H4 (cell line): ENCODE measurements at places on chromosomes 3 and 15. TPM values are rescaled to one million over a fixed set of nuclear protein-coding genes. Genes with fewer than 3 reads are reported as not detected.
A peak's percentile ranks its signal among the peaks of the same experiment; 100 is the strongest.

DNA sequence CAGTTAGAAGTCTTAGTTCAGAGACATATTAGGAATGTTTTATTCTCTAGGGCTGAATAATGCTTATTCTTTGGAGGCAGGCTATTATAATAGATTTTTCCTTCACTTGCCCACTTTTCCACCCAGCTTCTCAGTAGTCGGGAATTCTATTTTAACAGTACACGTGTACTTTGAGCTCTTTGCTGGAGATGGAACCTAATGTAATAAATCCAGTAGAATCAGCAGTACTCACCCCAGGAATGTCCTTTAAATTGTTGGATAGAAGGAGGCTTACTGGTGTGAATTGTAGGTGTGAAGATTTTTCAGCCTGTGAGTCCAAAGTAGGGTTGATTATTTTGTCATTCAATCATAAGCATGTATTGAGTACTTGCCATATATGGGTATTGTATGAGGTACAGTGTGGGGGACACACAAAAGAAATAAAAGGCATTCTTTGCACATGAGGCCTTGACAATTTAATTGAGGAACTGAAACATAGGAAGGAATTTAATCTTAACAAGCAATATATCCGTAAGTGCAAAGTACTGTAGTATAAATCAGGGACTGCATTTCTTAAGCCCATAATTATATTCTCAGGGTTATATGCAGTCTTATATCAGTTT is 29.5 kb upstream of the MGA start:
- DNase-seq: no peak

GRCh38 chr15:58924327-58924726 is 9.2 kb downstream of the SLTM start:
- DNase-seq: no peak

DNA sequence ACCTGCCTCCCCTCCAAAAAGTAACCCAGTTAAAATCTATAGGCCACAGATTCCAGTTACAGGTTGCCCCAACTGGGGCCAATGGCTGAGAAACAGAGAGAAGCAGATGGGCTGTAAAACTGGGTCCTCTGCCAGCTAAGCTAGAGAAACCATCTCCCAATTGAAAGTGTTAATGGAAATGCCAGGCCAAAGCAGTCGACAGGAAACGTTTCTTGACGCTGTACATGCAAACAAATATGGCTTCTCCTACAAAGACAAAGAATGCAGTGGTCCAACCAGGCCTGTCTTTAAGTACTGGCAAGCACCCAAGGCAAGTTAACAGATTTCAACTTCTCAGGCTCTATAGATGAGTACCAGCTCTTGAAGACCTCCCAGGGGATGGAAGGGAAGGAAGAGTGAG is 71.3 kb downstream of the MAGI1 start:
- no peak for DNase-seq

DNA sequence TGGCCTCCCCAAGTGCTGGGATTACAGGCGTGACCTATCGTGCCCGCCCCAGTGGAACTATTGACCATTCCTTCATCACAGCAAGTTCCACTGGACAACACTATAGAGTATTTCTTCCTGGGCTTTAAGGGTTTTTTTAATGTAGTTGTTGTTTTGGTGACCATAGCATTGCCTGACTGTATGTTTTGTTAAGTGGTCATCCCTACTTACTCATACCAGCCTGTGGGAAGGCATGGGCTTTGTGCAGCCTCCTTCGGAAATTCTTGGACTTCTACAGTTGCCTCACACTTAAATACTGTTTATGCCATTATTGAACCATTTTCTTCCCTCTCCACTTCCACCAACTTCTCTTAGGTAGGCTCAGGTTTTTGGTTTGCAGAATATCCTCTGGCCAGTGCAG is 19.9 kb upstream of the ALPK3 start:
- DNase-seq: no peak

Gene DUOXA2
- not detected in 2 replicates for total RNA-seq

Gene LDHAL6B
- not detected in 2 replicates for total RNA-seq

GRCh38 chr3:159250961-159251360 is 449.1 kb downstream of the MFSD1 start:
- no peak for DNase-seq

GRCh38 chr15:29071232-29071881 is 185.6 kb downstream of the APBA2 start:
- no peak for DNase-seq

DNA sequence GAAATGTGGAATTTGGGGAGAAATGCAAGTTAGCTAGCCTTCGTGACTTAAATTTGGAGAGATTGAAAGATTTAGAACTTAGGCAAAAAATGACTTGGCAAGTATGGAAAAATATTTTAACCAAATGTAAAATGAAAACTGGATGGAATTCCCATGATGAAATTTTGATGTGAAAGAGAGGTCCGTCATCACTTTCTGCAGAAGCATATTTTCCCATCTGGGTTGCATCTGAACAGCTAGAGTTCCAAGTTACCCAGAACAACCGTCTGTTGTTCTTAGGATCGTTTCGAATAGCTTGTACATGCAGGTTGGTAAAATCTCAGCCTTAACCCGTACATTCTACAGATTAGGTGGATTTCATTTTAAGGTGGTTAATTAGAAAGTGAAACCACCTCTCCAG is 136.3 kb downstream of the GHSR start:
- no peak for DNase-seq

DNA sequence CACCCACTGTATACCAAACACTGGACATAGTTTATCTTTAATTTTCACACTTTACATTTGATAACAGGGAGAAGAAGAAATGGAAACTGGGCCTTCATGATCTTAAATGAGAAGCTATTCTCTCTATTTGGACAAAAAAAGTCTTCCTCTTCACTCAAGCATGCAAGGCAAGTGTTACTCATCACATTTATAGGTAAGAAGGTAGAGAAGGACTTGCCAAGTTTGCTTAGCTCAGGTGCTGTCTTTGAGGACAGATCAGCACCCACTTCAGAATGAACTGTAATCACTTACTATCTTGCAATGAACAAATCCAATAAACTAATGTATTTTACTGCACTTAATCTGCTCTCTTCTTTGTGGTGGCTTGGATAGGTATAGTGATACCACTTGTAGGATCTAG is 1.1 kb upstream of the MYH15 start:
- no peak for DNase-seq

DNA sequence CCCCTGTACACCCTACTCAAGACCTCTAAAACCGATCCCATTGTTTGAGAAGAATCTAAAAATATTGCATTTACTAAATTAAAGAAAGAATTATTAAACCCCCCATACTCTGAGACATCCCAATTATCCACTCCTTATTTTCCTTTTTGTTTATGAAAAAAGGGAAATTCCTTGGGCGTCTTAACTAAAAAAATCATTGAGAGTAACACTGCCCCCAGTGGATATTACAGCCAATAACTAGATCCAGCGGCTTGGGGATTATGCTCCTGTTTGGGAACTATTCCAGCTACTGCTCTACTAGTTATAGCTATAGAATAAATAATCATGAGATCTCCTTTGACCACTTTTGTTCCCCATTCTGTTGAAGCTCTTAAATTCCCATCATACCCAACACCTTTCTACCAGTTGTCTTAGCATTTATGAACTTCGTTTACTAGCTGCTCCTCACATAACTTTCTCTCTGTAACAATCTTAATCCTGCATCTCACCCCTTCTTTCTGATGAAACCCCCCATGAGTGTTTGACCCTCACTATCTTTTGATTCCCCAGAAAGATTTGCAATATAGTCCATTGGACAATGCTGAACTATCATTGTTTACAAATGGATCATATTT is 12.7 kb upstream of the CFAP91 start:
- DNase-seq: peak; percentile 36

- DNase-seq: no peak
Measured at GRCh38 chr3:86547692-86548091, 443.3 kb downstream of the VGLL3 start.

DNA sequence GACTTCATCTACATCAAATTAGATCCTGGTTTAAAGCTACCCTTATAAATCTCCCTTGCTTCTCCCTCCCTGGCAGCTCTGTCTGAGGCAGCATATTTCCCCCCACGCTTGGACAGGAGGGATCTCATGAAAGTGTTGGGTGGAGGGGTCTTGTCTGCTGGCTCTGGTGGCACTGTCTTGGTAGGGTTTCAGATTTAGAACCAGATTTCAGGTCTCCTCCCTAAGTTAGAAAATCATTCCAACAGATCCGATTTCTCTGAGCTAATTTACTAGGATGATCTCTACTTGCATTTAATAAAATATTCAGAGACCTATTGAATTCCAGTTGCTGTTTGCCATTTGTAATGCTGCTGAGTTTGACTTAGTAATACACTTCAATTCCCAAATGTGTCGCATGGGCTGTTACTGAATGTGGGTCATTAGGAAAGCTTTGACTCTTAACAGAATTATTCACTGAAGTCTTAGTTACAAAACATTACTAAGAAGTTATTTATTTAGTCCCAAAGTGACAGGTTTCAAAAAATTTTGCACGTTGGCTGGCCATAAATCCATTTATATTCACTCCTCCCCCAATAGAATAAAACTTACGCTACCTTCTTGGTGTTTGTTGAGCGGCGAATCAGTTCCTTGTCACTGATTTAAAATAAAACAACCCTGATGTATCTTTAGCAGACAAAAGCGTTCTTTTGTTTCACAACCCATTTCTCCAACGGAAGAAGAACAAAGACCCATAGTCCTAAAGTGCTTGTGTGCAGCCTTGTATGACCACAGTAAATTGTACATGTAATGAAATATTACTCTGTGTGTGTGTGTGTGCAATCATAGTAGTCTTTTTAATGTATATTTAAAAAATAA is 84.5 kb downstream of the TRAK1 start:
- DNase-seq: no peak

Gene CASR
- not detected in 2 replicates for total RNA-seq

DNA sequence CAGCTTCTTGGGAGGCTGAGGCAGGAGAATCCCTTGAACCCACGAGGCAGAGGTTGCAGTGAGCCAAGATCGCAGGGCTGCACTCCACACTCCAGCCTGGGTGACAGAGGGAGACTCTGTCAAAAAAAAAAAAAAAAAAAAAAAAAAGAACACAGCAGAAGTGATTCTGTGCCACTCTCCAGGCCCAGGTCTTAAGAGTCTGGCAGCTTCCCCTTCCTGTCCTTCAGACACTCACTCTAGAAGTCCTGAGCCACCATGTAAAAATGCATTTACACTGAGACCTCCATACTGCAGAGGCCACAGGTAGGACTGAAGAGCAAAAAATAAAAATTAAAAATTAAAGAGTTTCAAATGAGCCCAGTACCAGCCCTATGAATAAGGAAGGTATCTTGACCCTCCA is 11.8 kb upstream of the CDV3 start:
- no peak for DNase-seq

- no peak for DNase-seq
Measured at GRCh38 chr3:192577271-192577670, 150.1 kb downstream of the FGF12 start.

DNA sequence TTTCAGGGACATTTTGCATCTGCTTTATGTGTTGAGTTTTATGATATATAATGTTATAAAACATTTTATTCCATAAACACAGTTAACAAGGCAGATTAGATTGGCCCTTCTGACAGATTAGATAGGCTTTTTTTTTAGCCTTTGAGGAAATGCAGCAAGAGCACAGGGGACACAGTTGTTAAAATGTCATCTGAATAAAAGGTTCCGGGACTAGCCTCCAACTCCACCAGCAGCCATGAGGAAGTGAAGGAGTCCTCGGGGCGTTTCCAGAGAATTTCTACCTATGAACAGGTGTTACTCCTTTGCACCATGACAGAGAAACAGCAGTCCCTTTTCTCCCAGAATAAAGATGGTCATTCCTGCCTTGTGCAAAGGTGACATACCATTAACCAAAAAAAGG is 167.8 kb upstream of the KBTBD8 start:
- DNase-seq: no peak

- DNase-seq: no peak
Measured at GRCh38 chr15:41504751-41505492, 8.7 kb downstream of the LTK start.

Gene PFKFB4
- total RNA-seq: 4.8 and 5.2 TPM in 2 replicates

Gene CCDC39
- total RNA-seq: not detected in 2 replicates

DNA sequence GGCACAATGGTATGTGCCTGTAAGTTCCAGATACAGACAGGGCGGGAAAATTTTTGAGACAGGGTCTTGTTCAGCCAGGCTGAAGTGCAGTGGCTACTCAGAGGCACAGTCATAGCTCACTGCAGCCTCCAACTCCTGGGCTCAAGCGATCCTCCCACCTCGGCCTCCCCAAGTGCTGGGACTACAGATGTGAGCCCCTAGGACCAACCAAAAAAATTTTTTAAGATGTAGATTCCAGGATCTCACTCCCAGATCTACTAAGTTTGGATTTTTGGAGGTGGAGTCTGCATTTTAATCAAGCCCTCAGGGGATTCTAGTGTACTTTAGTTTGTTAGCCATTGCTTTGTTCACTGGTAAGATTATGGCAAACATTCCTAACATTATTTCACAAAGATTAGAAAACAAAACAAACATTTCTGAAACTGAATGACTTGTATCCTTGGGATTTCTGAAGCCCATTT is 2.7 kb downstream of the LIPH start:
- no peak for DNase-seq

DNA sequence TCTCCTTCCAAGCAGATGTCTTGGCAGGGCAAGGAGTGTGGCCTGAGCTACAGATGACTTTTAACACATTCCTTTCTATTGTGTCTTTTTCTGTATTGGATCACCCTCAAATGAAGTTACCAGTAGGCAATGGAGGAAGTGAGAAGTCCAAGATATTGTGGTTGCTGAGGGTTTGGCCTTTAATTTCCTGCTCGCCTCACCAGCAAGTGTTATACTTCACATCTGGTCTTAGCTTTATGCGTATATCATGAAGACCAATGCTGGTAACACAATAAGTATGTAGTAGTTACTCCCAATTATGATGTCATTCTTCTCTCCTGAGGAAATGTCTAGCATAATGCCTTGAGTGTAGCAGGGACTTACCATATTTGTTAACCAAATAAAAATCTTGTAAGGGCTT is 179.9 kb downstream of the ZIC1 start:
- DNase-seq: no peak

DNA sequence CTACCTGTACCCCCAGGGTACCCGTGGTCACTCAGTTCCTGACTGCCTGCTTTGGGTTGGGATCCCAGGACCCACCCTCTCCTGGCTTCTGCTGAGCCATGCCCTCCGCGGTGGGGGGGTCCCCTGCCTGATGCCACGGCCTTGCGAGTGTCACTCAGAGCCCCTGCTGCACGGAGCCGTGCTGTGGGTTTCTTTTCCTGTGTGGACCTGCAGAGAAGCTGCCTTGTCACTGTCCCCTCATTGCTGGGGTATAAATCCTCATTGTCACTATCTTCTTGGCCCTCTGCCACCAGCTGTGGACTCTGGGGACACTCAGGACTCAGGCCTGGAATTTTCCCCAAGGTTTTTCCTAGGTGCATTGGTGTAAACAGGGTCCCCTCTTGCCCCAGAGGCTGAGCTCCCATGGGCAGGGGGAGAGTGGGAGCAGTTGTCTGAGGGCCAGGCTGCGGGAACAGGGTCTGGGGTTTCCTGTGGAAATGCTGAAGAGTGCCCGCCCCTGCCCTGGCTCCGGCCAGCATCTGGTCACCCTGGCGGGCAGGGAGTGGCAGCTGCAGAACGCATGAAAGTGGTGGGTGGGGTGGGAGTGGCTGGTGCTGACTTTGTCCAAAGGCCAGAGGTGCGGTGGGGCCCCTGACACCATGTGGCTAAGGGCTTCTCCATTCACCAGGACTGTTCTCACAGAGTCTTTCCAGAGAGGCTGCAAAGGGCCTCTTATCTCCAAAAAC is 191.7 kb downstream of the GOLGA6L6 start:
- no peak for DNase-seq
